ENCODE measurements at places on chromosomes 2 and 18.

- no peak for DNase-seq
Observed at GRCh38 chr2:204049635-204050034, 113.1 kb downstream of the ICOS start.

DNA sequence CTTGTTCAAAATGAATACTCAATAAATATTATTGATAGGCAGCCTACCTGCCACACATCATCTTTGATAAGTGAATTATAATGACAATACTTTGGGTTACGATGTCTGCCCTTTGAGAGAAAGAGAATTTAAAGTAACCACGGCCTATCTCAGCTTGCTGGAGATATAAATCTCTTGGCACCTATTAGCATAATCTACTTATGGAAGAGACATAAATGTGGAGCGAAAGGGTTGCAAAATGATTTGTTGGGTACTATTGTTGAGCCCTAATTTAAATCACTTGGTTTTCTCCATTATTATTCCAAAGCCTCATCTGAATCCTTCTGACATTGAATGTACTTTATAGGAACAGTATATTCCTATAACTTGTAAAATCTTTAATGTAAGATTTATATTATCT is 520.1 kb downstream of the DPP10 start:
- DNase-seq: no peak

GRCh38 chr18:79515331-79515730 is 119.6 kb downstream of the NFATC1 start:
- DNase-seq: peak; percentile 3

DNA sequence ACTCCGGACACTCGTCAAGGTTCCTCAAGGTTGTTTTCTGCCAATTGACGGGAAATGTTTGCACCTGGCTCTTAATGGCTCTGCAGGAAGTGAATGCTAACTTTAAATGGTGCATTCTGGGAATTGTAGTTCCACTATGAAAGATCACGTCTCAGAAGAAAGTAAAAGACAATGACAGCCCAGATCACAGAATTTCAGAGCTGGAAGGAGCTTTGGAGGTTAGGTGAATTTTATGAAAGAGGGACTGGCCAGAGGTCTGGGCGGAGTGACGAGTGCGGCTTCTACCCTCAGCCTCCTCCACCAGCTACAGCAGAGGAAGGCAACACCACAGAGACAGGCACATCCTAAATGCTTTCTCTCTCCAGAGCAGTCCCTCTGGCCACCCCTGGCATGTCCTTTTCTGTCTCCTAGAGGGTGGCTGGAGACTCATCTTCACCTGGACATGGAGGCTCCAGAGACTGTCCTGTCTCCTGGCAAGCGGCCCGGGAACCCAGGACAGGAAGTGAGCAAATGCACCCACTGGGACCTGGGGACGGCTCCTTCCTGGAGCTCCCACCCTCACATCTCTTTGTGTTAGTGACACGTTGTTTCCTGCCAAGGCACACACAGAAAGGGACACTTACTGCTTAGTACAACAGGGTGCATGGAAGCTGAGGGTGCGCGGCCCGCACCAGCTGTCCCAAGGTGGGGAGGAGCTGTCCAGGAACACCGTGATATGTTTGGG is 19.4 kb downstream of the THAP4 start:
- DNase-seq: peak; percentile 61

DNA sequence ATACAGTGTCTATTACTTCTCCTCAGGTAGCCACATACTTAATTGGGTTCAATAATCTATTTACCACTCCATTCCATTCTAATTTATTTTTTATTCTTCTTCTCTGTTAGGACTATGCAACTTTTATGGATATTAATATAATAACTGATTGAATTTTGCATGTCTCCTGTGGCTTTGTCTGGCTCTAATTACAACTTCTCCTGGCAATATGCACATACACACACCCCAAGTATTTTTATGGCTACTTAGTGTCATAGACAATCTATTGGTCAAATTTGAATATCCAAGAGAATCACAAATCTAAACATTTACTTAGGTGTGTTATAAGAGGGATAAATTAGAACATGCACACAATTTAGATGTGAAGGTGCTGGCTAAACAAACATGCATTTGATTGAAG is 73.1 kb downstream of the BOD1L2 start:
- no peak for DNase-seq

DNA sequence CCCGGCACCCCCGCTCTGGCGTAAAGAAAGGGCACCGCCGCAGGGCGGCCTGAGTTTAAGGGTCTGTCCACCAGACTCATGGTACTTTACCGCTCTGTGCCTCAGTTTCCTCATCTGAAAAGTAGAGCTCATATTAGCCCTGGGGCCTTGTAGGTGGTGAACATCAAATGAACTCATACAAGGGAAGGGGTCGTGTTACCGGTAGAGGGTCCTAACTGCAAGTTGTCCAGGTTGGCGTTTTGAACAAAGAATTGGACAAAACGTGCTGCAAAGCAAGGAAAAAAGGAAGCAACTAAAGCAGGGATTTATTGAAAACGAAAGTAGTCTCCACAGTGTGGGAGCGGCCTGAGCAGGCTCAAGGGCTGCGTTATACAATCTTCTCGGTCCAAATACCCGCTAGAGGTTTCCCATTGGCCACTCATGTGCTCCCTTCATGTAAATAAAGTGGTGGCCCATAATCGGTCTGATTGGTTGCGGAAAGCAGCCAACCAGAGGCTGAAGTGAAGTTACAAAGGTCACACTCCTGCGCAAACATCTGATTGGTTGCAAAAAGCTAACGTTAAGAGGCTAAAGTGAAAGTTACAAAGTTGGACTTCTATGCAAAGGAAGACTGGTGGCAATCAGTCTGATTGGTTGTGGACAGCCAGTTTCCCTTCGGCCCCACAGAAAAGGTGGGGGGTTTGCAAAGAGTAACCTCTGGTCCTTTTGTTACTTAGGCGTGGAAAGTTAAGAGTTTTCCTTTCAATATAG is 80.7 kb upstream of the LDLRAD4 start:
- DNase-seq: peak; percentile 74

- DNase-seq: peak; percentile 90
Observed at GRCh38 chr2:237434866-237435311, 20.9 kb upstream of the COL6A3 start.

DNA sequence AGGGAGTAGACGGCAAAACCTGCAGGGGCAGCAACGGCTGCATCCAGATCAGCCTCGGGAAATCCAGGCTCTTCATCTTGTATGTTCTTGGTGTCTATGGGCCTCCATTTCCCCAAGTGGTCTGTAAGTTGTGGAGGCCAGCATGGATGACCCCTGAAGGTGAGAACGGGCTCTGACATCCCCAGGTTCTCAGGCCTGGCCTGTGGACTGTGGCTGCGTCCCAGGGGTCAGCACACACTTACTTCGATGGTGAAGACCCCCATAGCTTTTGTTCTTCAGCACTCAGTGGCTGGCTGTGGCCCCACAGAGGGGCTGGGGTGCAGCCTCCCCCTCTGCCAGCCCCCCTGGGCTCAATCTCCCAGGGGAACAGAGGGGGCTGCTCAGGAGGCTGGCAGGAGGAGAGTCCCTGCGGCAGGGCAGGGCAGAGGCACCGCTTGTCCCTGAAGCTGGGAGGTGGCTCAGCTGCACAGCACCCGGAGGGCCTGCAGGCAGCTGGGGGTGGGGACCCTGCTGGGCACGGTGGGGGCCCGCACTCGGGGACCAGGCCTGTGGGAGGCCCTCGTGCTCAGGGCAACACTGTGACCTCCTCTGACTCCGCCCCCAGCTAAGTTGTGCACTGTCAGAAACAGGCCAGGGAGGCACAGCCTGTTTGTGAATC is 3.8 kb downstream of the SLC66A3 start:
- DNase-seq: no peak

GRCh38 chr18:68727506-68727905 is 12.6 kb upstream of the TMX3 start:
- no peak for DNase-seq

- no peak for DNase-seq
Observed at GRCh38 chr2:238459081-238459629, 32.4 kb downstream of the ASB1 start.

DNA sequence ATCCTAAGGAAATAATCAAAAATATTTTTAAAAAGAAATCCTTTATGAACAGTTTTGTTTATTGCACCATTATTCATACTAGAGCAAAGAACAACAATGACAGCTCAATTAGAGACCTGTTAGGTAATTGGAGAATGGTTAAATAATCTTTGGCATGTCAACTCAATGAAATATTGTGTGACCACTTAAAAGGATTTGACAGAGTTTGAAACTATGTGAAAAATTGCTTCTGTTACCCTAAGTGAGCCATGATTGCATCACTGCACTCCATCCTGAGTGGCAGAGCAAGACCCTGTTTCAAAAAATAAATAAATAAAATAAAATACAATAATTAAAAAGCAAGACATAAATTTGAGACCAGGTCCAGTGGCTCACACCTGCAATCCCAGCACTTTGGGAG is 66.1 kb upstream of the ATP8B1 start:
- no peak for DNase-seq

- DNase-seq: peak; percentile 44
Observed at GRCh38 chr2:88754585-88755320, 63.3 kb downstream of the RPIA start.

DNA sequence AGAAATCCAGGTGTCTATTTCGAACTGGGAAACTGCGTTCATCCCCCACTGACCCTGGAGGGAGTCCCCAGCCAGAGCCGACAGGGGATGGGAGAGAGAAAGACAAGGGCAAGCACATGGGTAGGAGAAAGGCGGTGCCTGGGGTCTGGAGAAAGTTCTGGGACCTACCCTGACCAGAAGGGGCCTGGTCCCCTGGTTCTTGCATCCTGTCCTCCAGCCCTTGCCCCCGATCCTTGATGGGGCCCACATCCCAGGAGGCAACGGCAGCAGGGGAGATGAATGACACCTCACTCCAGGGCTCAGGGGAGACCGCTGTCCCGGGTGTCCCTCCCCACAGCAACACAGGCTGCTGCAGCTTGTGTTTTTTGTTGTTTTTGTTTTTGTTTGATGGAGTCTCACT is 4.9 kb downstream of the ADCY3 start:
- DNase-seq: no peak

Data from activated naive CD4-positive, alpha-beta T cell treated with anti-CD3 and anti-CD28 coated beads for 36 hours (primary cell).